ENCODE measurements at places on chromosomes 13 and 19.

DNA sequence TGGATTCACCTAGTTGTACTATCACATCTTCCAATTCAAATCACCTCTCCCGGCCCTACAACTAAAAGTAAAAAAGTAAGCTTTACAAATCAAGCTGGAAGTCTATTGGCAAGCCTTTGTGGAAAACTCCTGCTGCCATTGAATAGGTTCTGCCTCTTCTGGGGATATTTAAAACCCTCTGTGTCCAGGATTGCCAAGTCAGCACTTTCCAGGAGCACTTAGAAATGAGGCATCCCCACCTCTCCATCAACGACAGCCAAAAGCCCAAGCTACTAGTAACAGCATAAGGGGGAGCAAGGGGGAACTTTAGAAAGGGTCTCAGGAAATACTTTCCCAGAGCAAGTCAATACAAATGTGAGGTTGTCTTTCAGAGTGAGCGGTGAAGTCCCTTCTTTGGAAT, 85.0 kb upstream of the OBI1 start:
- DNase-seq: no peak

- no peak for DNase-seq
Observed at GRCh38 chr19:55459950-55460657, 1.3 kb downstream of the ISOC2 start.

DNA sequence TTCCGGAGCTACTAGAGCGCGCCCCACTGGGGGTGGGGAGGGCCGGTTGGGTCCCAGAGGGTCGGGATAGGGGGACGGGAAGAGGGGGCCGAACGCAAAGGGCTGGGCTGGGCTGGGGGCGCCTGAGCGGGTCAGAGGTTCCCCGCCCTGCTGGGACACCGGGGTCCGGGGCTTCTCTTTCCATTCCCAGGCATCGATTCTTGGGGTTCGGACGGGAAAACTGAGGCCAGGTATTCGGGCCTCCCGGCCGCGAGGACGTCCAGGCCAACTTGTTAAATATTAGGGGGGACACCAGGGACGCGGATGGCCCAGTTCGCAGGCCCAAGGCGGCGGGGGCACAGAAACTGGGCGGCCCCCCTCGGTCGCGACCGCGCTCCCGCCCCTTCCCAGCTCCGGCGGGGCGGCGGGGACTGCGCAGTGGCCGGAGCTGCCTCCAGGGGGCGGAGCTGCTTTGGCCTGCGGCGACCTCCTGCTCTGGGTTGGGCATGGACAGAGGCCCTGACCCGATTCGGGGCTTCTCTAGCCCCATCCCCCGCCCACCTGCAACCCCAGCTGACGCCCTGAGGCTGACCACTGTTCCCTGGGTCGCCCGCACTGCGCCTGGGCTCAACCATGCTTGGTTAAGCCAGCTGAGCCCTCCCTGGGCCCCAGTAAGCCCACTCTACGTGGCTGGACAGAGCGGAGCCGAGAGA, 1.2 kb upstream of the KLF16 start:
- DNase-seq: no peak

GRCh38 chr13:45782327-45783045, 69.1 kb downstream of the SIAH3 start:
- DNase-seq: no peak

GRCh38 chr19:57905258-57905657, 11.1 kb downstream of the ZNF417 start:
- DNase-seq: no peak

- DNase-seq: no peak
Observed at GRCh38 chr13:110676595-110677587, 29.0 kb downstream of the CARS2 start.

GRCh38 chr13:92196591-92197256, 798.3 kb downstream of the GPC5 start:
- DNase-seq: no peak

GRCh38 chr13:41231786-41232185, 31.6 kb downstream of the MTRF1 start:
- DNase-seq: no peak

GRCh38 chr13:44342741-44343140, 30.9 kb upstream of the SERP2 start:
- DNase-seq: no peak

DNA sequence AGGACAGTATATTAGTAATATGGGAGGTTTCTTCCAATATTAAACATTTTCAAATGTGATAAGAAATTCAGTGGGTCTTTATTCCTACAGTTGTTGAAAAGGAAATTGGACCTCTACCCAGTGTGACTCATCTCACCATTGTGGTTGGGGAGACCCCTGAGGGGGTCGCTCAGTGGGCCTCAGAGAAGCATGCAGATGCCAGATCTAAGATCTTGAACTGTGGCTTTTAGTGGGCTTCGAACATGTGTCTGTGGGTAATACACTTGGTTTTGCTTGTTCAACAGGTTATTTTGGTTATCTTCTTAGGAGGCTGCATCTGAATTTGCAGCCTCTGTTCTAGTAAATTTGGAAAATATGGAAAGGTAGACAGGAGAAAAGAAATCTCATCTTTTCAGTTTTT, 132.3 kb downstream of the PCCA start:
- DNase-seq: no peak

GRCh38 chr13:93116809-93117208, 109.8 kb upstream of the GPC6 start:
- no peak for DNase-seq

GRCh38 chr13:95245071-95245470, 56.2 kb downstream of the ABCC4 start:
- no peak for DNase-seq

DNA sequence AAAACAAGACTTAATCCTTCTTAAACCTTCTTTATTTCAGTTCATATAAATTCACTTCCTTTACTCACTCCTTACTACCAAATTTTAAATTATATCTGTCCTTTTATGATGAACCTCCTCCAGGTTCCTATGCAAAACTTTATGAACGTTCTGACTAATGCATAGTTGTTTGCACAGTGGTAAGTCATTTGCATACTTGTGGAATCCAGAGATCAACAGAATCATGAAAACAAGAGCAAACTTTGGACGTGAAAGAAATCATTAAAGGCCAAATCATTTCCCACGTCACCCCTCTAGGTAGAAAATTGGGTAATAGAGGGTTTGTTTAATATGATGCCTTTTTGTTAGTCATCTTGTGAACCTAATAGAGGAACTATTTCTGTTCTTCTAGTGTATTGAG, 32.3 kb upstream of the MYCBP2 start:
- DNase-seq: no peak

- DNase-seq: no peak
Observed at GRCh38 chr19:47781590-47782262, 3.2 kb downstream of the SELENOW start.

DNA sequence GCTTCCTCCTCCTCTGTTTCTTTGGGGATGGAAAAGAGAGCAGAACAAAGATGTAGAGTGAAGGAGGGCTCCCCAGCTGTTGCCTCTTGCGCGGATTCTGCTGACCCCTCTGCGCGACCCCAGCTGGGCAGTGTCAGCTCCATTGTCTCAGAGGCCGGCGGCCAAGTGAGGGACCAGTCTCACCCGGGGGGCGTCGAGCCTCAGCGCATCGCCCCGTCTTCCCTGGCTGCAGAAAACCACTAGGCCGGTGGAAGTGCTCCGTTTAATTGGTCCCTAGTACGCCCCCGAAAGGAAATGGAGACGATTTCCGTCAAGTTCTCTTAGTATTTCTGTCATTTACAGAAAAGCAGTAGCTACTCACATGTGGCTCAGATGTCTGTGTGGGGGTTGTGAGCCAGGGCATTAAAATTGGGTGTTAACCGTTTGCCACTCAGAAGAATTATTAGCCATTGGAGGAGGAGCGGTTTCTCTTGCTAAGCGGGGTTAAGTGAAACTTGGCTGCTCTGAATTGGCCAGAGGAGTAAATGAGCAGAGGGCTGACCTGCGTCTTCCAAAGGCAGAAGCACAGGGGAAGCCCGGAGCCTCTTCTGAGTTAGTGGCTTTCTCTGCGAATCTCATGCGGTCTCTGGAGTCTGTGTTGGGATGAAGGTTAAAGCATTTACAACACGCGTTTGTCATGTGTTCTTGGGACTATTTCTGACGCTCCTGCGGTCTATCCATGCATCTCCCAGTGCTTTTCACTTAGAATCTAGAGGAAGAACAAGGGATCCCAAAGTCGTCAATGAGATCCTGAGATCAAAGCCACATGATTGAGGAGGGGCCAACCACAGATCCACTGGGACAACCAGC, 132.8 kb upstream of the MYO16 start:
- DNase-seq: no peak

- no peak for DNase-seq
Observed at GRCh38 chr13:33582121-33582520, 235.8 kb upstream of the RFC3 start.

- DNase-seq: no peak
Observed at GRCh38 chr19:55486043-55486970, 1.3 kb downstream of the NAT14 start.

- no peak for DNase-seq
Observed at GRCh38 chr19:934197-934840, 8.5 kb downstream of the ARID3A start.

DNA sequence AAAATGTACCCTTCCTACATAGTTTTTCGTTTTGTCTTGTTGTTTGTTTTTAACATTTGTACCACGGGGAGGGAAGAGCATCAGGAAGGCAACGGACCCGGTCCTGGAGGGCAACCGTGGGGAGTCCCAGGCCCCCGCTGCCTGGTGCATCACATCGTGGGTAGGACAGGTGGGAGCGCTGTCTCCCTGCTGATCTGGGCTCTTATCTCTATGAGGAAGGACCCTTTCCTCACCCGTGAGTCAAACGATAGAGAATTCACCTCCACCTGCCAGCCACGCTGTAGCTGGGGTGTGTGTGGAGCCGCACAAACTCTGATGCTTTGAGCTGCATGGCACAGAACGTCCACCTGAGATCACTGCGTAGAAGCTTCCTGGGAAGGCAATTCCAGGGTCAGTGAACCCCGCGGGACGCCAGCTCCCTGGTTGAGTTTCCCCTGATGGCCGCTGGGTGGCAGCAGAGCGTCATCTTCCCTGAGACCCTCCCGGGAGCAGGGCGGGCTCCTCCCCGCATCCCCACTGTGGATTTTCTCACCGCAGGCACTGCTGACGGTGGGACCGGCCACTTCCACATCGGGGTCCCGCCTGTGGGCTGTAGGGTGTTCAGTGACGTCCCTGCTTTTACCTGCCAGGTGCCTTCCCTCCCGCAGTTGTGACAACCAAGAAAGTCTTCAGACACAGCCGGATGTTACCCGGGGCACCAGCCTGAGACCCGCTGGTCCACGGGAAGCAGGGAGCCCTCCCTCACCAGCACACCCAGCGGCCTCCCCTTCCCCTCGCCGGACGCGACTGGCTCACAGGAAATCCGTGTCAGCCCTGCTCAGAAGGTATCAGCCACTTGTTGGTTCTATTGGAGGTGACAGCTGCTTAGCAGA, 54.7 kb downstream of the ZNF787 start:
- DNase-seq: no peak

- DNase-seq: no peak
Observed at GRCh38 chr19:50912727-50913716, 1.8 kb upstream of the KLK4 start.

DNA sequence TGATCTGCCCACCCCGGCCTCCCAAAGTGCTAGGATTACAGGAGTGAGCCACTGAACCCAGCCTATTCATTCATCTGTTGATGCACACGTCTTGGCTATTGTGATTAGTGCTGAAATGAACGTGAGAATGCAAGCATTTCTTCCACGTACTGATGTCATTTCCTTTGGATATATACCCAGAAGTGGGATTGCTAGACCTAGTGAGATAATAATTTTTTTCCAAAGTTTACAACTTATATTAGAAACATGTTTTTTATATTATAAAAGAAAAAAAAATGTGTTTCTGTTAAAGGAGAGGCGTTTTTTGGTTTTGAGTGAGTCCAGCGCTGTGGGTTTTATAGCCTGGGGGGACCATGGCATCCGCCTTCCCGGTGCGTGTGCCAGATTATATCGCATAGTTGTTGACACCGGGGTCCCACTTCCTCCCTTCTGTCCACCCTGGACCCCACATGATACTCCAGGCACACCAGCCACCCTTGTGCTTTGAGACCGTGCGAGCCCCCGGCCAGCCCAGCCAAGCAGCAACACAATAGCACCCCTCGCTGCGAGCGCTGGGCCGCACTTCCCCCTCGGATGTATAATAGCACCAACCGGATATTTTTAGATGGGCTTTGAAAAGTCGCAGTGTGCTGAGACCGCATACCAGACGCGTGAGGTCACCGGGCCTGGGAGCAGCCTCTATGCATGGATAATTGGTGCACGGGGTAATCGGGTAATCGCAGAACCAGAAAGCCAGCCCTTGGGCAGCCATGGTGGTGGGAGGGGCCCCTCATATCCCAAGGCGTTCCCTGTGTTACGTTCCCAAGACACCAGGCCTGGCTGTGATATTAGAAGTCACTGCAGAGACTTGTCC, 59.6 kb downstream of the MYO9B start:
- peak; percentile 96 for DNase-seq

GRCh38 chr13:110371550-110372465, 64.7 kb downstream of the COL4A2 start:
- DNase-seq: no peak

DNA sequence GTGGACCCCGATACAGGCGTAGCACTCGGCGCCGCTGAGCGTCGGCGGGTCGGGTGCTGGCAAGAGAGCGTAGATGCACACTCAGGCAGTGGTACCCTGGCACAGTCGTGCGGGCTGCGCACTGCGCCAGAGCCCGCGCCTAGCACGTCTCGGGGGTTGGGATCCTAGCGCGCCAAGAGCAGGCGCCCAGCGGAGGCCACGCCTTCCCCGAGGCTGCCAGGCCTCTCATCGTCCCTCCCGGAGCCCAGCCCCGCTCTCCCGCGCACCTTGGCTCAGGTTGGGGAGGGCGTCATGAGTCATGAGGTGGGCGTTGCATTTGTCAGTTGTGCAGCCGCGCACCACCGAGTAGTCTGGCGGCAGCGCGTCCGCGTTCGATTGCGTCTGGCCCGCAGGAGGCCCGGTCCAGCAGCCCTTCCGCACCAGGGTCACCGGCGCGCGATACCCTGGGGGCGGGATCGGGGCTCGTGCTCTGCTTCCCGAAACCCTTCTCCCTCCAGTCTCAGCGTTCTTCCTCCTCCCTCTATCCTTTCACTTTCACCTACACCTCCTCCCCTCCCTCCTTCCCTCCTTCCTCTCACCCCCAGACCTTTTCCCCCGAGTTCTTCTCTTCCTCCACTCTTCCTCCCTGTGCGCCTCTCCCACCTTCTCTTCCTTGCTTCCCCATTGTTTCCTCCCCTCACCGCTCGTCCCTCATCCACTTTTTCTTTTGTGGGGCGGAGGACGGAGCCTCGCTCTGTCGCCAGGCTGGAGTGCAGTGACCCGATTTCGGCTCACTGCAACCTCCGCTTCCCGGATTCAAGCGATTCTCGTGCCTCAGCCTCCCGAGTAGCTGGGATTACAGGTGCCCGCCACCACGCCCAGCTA, 3.5 kb downstream of the LYPD5 start:
- no peak for DNase-seq

GRCh38 chr19:29400917-29401711, 124.7 kb upstream of the VSTM2B start:
- DNase-seq: no peak

DNA sequence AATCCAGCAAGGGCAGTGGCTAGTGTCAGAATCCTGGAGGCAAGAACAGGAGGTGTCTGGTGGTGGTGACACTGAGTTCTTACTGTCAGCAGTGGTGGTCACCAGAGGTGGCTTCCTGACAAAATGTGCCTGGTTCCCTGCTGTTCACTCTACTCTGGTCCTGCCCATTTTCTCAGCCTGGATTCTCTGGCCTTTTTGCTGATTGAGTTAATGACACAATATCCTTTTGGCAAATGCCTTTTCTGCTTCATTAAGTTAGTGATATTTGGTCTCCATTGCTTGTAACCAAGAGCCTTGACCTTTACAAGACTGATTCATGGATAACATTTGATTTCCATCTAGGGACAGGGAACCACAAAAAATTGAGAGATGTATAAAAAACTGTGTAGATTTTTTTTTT, 51.1 kb downstream of the RFC3 start:
- no peak for DNase-seq

GRCh38 chr13:36414461-36414860, 17.8 kb upstream of the CCNA1 start:
- no peak for DNase-seq
